ENCODE measurements at places on chromosomes 3 and 15. TPM values are rescaled to one million over a fixed set of nuclear protein-coding genes. Genes with fewer than 3 reads are reported as not detected.
A peak's percentile ranks its signal among the peaks of the same experiment; 100 is the strongest.

- peak; percentile 68 for DNase-seq
Observed at GRCh38 chr15:24848050-24848449, 106.7 kb upstream of the SNRPN start.

GRCh38 chr3:185149591-185149990 lies 3.3 kb downstream of the C3orf70 start:
- DNase-seq = no peak

GRCh38 chr3:136351905-136352304 lies 101.8 kb downstream of the PCCB start:
- no peak for DNase-seq

GRCh38 chr15:86021281-86022264 lies 58.1 kb upstream of the AGBL1 start:
- DNase-seq = no peak

DNA sequence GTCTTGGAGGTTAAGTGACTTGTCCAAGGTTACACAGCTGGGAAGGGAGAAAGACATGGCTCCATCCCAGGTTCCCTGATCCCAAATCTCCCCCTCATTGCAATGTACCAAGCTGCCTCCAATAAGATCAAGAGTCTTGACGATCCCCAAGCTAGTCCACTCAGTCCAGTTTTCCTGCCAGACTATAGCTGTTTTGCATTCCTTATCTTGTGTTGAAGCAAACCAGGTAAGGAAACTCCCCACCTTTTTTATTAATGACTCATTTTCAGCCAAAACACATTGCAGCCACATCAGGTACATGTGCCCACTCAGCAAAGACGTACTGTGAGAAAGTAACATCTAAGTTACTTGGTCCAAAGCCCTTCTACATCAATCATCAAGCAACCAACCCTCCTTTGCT lies 41.9 kb downstream of the LIPC start:
- DNase-seq = no peak

DNA sequence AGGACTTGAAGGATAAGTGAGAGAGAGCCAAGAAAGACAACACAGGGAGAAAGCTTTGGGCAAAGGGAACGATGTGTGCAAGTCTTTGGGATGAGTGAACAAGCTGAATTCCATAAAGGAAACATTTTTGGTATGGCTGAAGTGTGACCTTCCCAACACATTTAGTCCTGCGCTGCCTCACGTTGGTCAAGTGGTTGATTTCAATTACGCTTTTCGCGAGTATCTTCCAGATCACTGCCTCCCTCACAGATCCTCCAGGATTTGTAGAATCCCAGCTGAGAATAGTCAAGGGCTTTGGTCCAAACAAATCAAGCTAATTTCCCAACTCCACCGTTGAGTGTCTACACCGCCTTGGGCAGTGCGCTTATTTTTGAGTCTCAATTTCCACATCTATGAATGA lies 338.4 kb upstream of the ADAMTS9 start:
- DNase-seq = no peak

DNA sequence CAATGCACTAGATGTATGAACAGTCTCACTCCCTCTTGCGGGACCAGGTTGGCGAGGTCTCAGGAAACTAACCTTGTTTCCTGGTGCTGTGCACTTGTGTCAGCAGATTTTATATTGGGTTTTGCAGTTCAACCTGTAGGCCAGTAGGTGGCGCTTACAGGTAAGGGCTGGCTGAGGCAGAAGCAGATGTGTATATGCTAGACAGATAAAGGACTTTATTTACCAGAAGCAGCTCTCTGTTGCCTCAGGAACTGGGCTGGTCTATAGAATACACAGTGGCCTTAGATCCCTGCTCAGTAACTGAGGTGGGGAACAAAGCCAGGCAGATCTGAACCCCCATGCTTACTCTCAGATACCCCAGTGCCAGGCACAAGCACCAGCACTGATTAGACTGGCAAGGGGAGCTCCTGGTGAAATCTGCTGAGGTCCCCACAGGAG lies 296.8 kb downstream of the DOCK3 start:
- DNase-seq = no peak

DNA sequence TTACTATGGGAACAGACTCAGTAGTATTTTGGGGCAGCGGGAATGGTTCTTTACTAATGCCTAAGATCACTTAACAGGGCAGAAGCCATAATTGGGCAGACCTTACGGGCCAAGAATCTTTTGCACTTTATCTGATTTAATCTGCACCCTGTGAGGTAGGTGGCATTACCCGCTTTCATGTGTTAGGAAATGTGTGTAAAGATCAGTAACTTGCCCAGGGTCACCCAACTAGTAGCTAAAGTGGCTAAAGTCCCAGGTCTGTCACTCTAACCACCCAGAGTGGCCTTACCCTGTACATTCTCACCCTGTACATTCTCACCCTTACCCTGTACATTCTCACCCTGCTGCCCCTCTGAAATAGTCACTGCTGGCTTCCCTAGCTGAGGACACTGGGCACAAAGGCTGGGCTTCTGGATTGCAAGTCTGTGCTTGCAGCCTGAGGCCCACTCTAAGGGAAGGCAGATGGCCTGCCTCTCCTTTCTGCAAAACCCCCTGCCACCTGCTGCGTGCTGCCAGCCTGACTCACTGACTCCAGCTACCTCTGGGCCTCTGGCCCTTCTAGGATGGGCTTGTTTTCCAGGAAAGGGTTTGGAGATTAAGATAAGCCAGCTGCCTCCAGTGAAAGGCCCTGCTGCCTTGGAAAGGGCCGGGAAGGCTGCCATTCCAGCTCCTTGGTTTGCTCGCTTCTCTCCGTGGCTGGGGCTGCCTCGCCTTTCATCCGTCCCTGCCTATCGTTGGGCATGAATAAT lies 37.5 kb upstream of the MYZAP start:
- no peak for DNase-seq

DNA sequence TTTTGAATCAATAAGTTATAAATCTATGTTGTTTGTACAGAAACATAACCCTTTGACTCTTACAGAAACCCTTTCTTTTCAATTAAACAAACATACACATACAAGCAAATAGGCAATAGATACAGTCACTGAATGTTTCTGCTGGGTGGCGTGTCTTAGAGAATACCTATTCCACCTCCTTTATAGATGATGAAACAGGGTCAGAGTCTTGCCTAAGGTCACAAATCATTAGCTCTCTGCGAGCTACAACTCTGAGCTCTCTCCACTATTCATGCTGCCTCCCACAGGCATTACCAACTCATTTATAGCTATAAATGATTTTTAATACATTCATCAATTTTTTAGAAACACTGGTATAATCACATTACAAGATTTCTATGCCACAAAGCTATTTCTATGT lies 152.6 kb downstream of the RSL24D1 start:
- no peak for DNase-seq

DNA sequence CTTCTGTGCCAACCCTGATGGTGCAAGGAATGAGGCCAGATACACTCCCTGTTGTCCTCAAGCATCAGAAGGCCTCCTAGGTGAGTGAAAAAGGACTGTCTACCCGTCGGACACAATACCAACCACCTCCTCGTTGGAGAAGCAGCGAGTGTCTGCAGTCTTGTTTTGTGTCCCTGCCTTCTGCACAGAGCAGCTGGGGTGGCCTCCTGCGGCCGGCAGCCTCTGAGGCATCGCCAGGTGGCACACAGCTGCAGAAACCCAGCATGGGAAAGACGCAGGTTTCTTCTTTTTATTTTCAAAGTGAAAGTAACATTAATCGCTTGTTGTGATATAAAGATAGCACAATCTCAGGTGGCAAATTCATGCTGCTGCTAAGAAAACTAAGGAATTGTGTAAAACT lies 509.9 kb downstream of the OCA2 start:
- DNase-seq = no peak

DNA sequence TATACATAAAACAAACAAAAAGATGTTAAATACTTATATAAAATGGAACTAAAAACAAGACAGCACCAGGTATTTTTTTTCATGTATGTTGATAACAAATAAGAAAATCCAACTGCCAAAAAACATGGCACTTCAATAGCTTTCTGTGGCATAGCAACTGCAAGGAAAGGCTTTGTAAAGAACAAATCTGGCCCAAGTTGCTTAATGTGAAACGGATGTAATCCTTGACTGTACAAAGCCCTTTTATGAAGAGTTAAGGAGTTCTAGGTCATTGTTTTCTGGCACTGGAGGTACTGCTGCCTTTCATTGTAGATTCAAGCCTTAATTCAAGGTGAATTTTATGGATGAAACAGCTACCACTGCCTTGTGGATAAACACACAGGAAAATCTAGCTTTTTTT lies 68.8 kb upstream of the SLC12A8 start:
- DNase-seq = no peak

DNA sequence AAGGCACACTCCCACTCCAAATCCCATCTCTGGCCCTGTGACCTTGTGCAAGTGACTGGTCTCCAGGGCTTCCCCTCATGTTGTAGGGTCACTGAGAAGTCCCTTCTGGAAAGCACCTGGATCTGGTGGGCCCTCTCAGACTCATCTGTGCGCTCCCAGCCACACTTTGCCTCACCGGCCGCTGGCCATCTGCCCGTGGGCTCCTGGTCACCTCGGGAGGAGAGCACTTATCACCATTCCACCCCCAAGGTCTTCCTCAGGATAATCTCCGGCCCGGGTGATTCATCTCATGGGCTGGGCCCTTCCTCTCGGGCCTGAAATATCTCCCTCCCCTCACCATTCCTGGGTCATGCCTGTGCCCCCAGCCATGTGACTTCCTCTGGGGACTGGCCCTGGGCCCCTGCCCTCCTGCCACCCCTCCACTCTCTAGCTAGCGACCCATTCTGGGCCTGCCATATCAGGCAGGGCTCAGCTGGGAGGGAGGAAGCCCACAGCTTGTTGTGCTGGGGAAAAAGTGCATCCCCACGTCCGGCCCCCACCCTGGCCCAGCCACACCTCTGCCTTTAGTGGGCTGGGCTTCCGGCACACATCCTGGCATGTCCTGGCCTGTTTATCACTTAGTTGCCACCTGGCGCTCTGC lies 10.6 kb upstream of the WNT7A start:
- DNase-seq = no peak

- DNase-seq = no peak
Observed at GRCh38 chr3:172294223-172294806, 153.9 kb downstream of the GHSR start.

DNA sequence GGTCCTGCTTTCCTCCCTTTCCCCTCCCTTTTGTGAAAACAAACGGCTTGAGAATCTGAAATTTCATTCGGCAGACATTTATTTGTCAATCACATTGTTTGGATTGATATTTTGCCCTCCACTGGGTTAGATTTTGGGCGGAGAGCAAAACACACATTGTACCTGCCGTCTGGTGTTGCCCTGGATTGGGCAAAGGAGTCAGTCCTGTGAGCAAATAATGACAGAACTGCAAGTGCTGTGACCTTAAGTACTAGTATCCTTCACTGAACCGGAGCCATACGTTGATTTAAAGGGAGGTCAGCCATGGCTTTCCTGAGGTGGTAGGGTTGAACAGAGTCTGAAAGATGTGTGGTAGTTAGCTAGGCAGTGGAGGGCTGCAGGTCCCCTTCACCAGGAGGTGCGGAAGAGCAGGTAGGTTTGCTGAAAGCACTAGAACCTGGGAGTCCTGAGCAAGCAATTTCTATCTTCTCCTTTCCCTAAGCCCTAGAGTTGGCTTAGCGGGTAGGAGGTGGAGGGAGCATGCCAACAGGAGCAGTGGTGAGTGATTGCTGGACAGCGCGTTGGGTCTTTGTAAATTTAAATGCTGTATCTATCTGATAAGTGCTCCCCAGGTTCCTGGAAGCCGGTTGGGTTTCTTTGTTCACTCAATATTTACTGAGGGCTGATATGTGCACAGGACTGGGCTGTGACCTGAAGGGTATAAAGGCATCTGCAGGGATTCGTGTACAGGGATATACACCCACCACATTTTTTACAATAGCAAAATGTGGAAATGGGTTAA lies 2.0 kb downstream of the PDIA5 start:
- no peak for DNase-seq

DNA sequence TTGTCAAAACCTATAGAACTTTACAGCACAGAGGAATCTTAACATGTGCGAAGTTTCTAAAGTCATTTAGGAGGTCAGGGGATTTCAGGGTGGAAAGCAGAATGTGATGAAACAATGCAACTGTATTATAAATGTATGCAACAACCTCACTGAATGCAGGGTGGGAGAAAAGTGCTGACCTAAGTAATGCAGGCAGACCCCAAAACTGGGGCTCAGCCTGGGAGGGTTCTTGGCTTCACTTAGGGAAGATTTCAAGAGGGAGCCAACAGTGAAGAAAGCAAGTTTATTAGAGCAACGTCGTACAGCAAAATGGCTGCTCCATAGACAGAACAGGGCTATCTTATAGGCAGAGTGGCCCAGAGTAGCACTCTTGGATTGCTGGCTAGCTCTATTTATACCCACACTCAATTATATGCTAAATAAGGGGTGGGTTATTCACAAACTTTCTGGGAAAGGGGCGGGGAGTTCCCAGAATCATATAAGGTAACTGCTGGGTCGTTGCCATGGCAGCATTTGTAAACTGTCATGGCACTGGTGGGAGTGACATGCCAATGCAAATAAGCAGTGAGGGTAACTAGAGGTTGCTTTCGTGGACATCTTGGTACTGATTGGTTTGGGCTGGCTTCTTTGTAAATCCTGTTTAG lies 14.2 kb upstream of the CAND2 start:
- no peak for DNase-seq

SENP7 gene
- 7.6 TPM for total RNA-seq

ECE2 gene
- not detected for total RNA-seq

SPATA16 gene
- not detected for total RNA-seq

REC114 gene
- total RNA-seq = not detected

SLC28A2 gene
- total RNA-seq = not detected

TMEM41A gene
- 10.2 TPM for total RNA-seq

LIPC gene
- total RNA-seq = not detected

FMN1 gene
- 3.2 TPM for total RNA-seq

SENP8 gene
- 7.6 TPM for total RNA-seq

All from heart left ventricle (tissue), 16 donors.